ENCODE measurements at places on chromosomes 5 and 9. TPM values are rescaled to one million over a fixed set of nuclear protein-coding genes. Genes with fewer than 3 reads are reported as not detected.

FRRS1L gene
- total RNA-seq, result 8.2 TPM

DNA sequence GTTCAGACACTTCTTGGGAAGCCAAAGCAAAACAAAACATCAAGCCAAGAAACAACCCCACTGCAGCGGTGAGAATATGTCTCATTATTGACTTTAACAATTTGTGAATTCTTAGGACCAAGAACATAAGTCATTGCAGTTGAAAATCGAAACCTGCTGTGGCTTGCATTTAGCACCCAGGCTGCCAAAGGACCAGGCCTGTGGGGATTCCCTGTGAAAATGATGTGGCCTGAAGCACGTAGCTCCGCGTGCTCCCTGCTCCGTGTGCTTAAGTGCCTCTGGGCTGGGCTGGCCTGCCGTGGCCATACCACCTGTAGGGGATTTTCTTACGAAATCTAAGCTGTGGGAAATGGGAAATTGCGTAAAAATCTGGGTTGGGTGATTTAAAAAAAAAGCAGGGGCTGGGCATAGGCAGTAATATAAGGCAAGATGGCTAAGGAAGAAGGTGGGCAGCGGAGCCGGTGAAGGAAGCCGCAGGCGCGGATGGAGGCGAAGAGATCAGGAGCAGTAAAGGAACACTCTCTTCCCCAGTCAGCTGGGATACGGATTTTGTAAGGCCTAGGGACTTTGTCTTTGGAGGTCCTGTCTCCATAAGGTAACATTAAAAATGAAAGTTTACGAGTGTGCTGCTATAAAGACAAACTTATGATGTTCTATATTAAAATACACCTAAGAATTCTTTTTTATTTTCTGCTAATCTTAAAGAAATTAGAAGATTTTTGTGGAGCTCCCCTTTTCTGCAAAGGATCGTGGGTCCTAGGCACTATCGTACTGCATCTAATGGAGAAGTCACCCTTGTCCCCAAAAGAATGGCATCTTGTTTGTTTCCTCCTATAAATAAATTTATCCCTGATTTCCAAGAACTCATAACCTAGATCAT is 189.6 kb upstream of the SEMA6A start:
- H3K27ac ChIP-seq, result no peak overlapping the region
- DNase-seq, result no peak
- no peaks in the 10 kb centered on the region for H3K36me3 ChIP-seq
- no peaks in the 10 kb centered on the region for H3K4me1 ChIP-seq
- no peaks in the 10 kb centered on the region for H3K27me3 ChIP-seq

- H3K27me3 ChIP-seq, result no peaks in the 10 kb centered on the region
- no peak for DNase-seq
- H3K4me1 ChIP-seq, result no peaks in the 10 kb centered on the region
Observed at GRCh38 chr5:117394506-117395157, 820.0 kb upstream of the SEMA6A start.

GRCh38 chr5:65722575-65723403 is 784 bp downstream of the NLN start:
- peak; percentile 13 for DNase-seq
- peaks cover 11% of the 10 kb centered on the region for H3K4me1 ChIP-seq
- no peaks in the 10 kb centered on the region for H3K36me3 ChIP-seq

DNA sequence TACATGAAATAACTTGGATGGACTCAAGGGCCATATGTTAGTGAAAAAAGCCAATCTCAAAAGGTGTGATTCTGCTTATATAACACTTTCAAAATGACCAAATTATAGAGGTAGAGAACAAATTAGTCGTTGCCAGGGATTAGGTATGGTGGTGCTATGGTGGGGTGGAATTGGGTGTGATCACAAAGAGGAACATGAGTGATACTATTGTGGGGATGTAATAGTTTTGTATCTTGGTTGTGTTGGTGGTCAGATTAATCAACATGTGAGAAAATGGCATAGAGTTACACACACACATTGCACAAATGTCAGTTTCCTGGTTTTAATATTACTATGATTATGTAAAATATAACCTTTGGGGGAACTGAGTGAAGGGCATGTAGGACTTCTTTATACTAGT is 31.9 kb downstream of the CAMK4 start:
- H3K27ac ChIP-seq, result no peak overlapping the region
- no peaks in the 10 kb centered on the region for H3K4me1 ChIP-seq
- DNase-seq, result no peak
- H3K36me3 ChIP-seq, result no peaks in the 10 kb centered on the region
- no peak overlapping the region for H3K4me3 ChIP-seq

GRCh38 chr9:89991204-89991790 is 386.5 kb downstream of the GADD45G start:
- H3K27ac ChIP-seq, result no peak overlapping the region
- no peak overlapping the region for H3K4me3 ChIP-seq
- peak; percentile 61 for DNase-seq
- no peaks in the 10 kb centered on the region for H3K27me3 ChIP-seq
- H3K36me3 ChIP-seq, result no peaks in the 10 kb centered on the region
- H3K4me1 ChIP-seq, result peaks cover 35% of the 10 kb centered on the region

DNA sequence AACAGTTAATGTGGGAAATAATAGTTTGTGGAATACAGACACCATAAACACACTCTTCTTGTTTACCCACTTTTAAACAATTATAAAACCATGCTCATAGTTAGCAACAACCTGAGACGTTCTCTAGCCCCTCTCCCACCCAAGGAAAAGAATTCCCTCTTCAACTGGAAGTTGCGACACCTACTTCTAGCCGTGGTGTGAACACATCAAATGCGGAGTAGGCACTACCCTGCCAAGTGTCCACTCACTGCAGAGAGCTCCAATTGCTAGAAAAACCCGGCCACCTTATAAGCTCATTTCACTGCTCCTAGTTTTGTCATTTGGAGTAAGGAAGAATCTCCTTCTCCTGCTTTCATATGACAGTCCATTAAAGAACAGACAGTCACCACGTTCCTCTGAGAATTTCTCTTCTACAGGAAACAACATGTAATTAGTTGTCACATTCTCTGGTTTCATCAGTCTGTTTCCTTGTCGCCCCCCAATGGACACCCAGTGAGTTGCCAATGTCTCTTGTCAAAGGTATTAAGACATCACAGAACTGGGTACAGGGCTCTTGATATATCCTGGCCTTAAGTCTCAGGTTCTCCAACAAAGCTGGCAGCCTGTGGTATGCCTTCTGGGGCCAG is 47.3 kb downstream of the PRLR start:
- no peaks in the 10 kb centered on the region for H3K27me3 ChIP-seq
- H3K27ac ChIP-seq, result no peak overlapping the region
- H3K36me3 ChIP-seq, result no peaks in the 10 kb centered on the region
- no peak overlapping the region for H3K4me3 ChIP-seq
- H3K4me1 ChIP-seq, result no peaks in the 10 kb centered on the region

- H3K4me3 ChIP-seq, result no peak overlapping the region
- no peak for DNase-seq
- H3K27me3 ChIP-seq, result no peaks in the 10 kb centered on the region
- no peak overlapping the region for H3K27ac ChIP-seq
- no peaks in the 10 kb centered on the region for H3K4me1 ChIP-seq
- no peaks in the 10 kb centered on the region for H3K36me3 ChIP-seq
Observed at GRCh38 chr9:123611226-123611625, 255.2 kb downstream of the CRB2 start.

- H3K27ac ChIP-seq, result no peak overlapping the region
- H3K36me3 ChIP-seq, result no peaks in the 10 kb centered on the region
- no peaks in the 10 kb centered on the region for H3K27me3 ChIP-seq
Observed at GRCh38 chr5:10213316-10213715, 36.4 kb downstream of the ATPSCKMT start.

GRCh38 chr9:129408535-129409215 is 212.2 kb downstream of the C9orf50 start:
- H3K4me3 ChIP-seq, result no peak overlapping the region
- DNase-seq, result no peak
- peaks cover 10% of the 10 kb centered on the region for H3K4me1 ChIP-seq

DNA sequence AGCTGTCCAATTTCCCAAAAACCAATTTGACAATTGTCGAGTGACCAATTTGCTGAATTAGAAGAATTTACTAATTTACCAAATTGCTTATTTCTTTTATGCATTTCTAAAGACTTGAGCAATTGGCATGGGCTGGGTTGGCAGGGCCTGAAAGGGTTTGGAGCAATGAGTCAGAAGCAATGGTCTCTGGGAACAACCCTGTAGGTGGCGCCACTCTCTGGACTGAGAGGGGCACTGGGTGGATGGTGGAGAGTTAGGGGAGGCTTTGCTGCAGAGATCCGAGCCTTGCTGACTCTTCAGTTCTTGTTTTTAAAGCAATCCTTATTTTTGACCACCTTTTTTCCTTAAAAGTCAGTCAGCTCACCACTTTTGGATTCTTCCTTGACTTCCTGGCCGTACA is 71.5 kb upstream of the RPS23 start:
- H3K27me3 ChIP-seq, result no peaks in the 10 kb centered on the region
- H3K4me1 ChIP-seq, result peaks cover 21% of the 10 kb centered on the region
- DNase-seq, result no peak

FRMPD1 gene
- 0.07 TPM for total RNA-seq

ARL14EPL gene
- total RNA-seq, result not detected

DNA sequence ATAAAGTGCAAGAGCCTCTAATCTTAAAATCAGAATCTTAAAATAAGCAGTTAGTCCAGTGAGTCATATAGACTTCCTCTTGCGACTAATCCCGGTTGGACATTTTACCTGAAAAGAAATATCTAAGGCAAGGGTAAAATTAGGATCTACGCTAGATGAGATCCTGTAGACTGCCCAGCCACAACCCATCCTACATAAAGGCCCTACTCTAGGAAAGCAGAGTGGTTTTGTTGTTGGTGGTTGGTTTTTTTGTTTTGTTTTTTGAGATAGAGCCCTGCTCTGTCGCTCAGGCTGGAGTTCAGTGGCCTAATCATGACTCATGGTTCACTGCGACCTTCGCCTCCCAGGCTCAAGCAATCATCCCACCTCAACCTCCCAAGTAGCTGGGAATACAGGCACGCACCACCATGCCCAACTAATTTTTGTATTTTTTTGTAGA is 6.9 kb downstream of the TSC1 start:
- peaks cover 5% of the 10 kb centered on the region for H3K4me1 ChIP-seq
- no peaks in the 10 kb centered on the region for H3K36me3 ChIP-seq

GKAP1 gene
- 5.5 TPM for total RNA-seq

DNA sequence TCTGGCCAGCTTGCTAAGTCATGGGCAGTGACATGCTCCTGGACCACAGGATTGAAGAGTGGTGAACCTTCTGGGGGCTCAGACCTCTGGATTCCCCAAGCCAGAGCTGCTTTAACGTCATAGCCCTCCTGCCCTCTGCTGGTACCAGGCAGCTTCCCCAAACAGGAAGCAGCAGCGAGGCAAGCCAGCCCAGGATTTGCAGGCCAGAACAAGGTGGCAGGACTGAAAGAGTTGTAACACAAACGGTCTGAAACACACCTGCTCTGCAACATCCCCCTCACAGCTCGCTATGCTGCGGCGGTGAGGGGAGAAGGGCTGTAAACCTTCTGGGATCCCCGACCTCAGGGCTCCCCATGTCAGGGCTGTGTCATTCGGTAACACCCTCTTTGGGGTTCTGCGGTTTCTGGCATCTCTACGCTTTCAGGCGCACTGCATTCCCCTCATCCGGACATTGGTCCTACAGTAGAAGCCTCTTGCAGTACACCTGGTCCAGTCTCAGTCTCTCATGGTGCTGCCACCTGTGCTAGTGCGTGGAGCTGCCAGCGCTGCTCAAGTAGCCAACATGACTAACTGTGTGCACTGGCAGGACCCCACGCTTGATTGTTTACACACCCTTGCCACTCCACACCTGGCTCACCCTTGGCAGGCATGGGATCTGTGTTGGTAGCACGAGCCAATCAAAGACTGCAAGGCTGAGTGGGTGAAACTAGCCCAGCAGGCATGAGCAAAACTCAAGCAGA is 893.3 kb downstream of the PTPRD start:
- no peaks in the 10 kb centered on the region for H3K36me3 ChIP-seq
- H3K4me3 ChIP-seq, result no peak overlapping the region
- DNase-seq, result no peak
- H3K27ac ChIP-seq, result no peak overlapping the region
- H3K4me1 ChIP-seq, result no peaks in the 10 kb centered on the region
- no peaks in the 10 kb centered on the region for H3K27me3 ChIP-seq

- H3K4me3 ChIP-seq, result no peak overlapping the region
- H3K27me3 ChIP-seq, result no peaks in the 10 kb centered on the region
- H3K4me1 ChIP-seq, result no peaks in the 10 kb centered on the region
- DNase-seq, result no peak
- H3K27ac ChIP-seq, result no peak overlapping the region
Observed at GRCh38 chr5:89343666-89344065, 460.7 kb upstream of the MEF2C start.
